ENCODE measurements at places on chromosomes 7 and 10.

DNA sequence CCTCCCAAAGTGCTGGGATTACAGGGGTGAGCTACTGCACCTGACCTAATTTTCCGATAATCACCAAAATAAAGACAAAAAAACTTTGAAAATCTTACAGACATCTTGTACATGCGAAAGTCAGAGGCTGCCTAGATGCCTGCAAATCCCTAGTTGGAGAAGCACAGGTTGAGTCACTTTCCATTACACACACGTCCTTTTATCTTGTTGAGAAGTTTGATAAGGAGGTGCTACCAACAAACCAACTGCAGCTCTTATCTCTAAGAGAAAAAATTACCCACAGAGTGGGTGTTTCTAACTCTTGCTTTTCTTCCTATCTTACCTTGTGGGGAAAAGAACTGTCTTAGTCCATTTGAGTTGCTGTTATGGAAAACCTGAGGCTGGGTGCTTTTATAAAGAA lies 589.8 kb downstream of the GALNT17 start:
- DNase-seq, result no peak

DNA sequence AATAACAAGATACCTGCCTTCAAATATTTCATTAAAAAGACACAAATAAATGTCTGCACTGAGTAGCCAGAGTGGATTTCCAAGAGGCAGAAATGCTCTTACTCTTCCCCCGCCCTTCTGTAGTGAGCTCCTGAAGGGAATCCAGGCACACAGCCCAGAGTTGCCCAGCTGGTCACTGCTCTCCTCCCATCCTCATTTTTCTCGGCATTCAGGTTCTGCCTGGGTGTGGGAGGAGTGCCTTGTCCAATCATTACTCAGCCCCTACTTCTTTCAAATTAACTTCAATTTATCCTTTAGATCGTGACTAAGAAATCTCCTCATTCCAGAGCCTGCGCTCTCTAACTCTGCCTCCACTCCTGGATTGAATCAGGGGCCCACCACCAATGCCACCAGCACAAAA lies 12.2 kb downstream of the CCDC6 start:
- DNase-seq, result no peak

GRCh38 chr7:2505401-2505800 lies 14.2 kb upstream of the LFNG start:
- no peak for DNase-seq

GRCh38 chr7:73999664-74000435 lies 28.1 kb upstream of the ELN start:
- no peak for DNase-seq

- no peak for DNase-seq
These were observed 889 bp upstream of the SEMA3A start for GRCh38 chr7:84195295-84196060.

GRCh38 chr7:91517201-91517785 lies 253.1 kb downstream of the FZD1 start:
- no peak for DNase-seq

GRCh38 chr7:78746301-78746700 lies 707.2 kb downstream of the MAGI2 start:
- DNase-seq, result no peak

- DNase-seq, result no peak
These were observed 114.4 kb upstream of the CREB5 start for GRCh38 chr7:28297801-28298459.

DNA sequence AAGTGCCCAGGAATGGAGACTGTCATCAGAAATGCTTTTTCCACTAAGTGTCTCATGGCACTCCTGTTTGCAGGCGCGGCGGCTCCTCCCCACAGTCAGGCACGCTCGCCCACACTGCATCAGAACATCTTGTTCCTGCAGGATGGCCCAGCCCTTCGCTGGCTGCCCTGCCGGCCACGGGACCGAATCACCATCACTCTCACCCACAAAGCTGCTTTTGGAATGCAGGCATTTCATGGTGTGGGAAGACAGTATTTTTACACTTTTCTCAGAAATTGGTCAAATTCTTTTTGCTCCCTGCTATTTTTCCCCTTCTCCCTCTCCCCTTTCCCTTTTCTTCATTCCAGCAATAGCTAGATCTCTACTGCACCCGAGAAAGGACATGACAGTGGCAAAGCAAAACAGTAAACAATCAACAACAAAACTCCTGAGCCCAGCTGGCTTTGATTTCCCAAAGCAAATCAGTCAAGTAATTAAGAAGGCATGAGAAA lies 176.1 kb upstream of the TNS3 start:
- DNase-seq, result no peak

Measured in T-helper 1 cell (primary cell).